ENCODE measurements at places on chromosomes 3 and 15. TPM values are rescaled to one million over a fixed set of nuclear protein-coding genes. Genes with fewer than 3 reads are reported as not detected.

The PTX3 gene
- total RNA-seq: 1.5 TPM

DNA sequence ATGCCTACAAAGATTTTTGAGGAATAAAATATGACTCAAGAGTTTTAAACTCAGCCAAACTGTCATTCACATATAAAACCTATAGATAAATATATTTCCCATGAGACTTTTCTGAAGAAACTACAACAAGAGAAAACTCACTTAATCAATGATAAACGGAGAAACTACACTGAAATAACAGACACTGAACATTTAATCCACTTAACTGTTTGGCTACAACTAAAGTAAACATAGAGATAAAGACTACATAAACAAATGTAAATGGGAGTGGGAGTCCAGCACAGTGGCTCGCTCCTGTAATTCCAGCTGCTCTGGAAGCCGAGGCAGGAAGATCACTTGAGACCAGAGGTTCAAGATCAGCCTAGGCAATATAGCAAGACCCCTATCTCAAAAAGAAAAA lies 79.2 kb downstream of the MEX3B start:
- H3K4me1 ChIP-seq: no peaks in the 10 kb centered on the region
- H3K27me3 ChIP-seq: no peaks in the 10 kb centered on the region
- no peaks in the 10 kb centered on the region for H3K36me3 ChIP-seq
- DNase-seq: no peak

The HYAL1 gene
- 5.6 TPM for total RNA-seq

The STAC gene
- total RNA-seq: not detected

DNA sequence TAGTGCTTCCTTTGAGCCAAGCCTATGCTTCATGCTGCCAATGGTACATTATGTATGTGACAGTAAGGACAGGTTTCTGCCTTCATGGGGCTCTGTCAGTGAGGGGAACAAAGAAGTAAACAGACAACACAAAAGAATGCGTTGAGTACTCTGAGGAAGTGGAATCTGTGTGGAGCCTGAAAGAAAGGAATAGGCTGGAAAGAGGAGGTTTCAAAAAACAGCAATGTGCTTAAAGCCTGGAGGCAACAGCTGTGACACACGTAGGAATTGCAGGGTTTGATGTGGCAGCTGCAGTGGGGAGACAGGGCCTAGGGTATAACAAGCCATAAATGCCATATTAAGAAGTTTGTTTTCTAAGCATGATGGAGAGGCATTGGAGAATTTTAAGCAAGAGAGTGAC lies 316.7 kb downstream of the CLSTN2 start:
- H3K4me1 ChIP-seq: no peaks in the 10 kb centered on the region
- H3K4me3 ChIP-seq: no peak overlapping the region
- no peaks in the 10 kb centered on the region for H3K27me3 ChIP-seq
- DNase-seq: no peak

The SLC9C1 gene
- total RNA-seq: not detected

GRCh38 chr3:88617283-88617682 lies 467.5 kb downstream of the C3orf38 start:
- H3K4me3 ChIP-seq: no peak overlapping the region
- no peaks in the 10 kb centered on the region for H3K36me3 ChIP-seq
- no peak for DNase-seq
- no peak overlapping the region for H3K27ac ChIP-seq
- no peaks in the 10 kb centered on the region for H3K27me3 ChIP-seq
- no peaks in the 10 kb centered on the region for H3K4me1 ChIP-seq

- no peak overlapping the region for H3K4me3 ChIP-seq
- H3K36me3 ChIP-seq: no peaks in the 10 kb centered on the region
- H3K27ac ChIP-seq: no peak overlapping the region
- no peak for DNase-seq
- H3K27me3 ChIP-seq: no peaks in the 10 kb centered on the region
These were observed 263.8 kb upstream of the ATP10A start for GRCh38 chr15:26126819-26127387.

- no peak for DNase-seq
- no peak overlapping the region for H3K27ac ChIP-seq
- H3K4me1 ChIP-seq: no peaks in the 10 kb centered on the region
- no peak overlapping the region for H3K4me3 ChIP-seq
These were observed 495.3 kb upstream of the AGTR1 start for GRCh38 chr3:148202386-148202785.

DNA sequence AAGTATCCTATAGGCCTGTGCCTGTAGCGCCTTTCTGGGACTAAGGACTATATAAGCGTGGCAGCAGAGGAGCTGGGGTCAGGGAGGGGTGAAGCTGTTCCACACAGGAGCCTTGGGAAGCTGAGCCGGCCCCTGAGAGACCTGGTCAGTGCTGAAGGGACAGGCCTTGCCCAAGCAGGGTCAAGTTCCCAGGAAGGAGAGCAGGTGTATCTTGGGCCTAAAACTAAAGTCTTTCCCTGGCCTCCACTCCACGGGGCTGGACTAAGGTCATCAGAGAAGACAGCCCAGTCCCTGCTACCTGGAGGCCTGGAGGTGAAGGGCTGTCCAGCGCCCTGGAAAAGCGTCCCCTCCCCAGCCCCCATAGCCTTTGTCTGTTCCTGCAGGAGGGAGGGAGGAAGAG lies 23.9 kb upstream of the NR2C2 start:
- no peak overlapping the region for H3K27ac ChIP-seq
- H3K36me3 ChIP-seq: no peaks in the 10 kb centered on the region
- H3K4me1 ChIP-seq: no peaks in the 10 kb centered on the region
- H3K27me3 ChIP-seq: no peaks in the 10 kb centered on the region

DNA sequence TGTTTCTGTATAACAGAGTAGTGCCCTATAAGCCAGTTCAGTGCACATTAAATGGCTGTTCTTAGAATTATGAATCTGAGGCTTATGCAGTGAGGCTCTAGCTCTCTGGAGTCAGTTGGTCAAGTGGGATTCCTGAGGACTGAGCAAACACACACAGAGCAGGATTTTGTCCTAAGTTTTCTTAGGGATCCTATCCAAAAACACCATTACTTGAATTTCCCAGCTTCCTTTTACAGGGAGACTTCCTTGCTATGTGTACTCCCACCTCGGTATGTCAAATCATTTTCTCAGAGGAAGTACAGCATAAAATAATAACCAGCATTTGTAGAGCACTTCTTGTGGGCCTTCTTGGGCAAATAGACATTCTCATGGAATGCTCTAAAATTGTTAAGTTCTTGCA lies 63.1 kb upstream of the GOLGA6B start:
- H3K27me3 ChIP-seq: no peaks in the 10 kb centered on the region
- no peaks in the 10 kb centered on the region for H3K4me1 ChIP-seq
- no peaks in the 10 kb centered on the region for H3K36me3 ChIP-seq
- H3K27ac ChIP-seq: no peak overlapping the region
- no peak for DNase-seq

Measured in pancreas (tissue), 10 donors.